IMR-90 (cell line): ENCODE measurements at places on chromosomes 6 and 20.

DNA sequence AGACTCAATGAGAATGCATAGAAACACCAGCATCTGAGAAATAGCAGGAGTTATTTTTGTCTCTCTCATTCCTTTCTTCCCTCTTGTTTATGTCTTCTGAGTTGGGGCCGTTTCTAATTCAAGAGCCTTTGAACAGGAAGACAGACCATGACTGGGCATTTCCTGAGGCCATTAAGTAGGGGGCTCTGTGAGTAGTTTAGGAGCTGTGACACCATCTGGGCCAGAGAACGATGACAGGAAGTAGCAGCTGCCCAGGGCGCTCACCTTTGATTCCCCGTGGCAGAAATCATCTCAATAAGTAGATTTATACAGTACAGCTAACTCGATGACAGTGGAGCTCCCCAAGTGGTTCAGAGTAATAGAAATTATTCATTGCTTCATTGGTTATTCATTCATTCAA is 298.4 kb upstream of the PLN start:
- H3K4me1 ChIP-seq, result no peaks in the 10 kb centered on the region
- no peaks in the 10 kb centered on the region; the same call in 1 of the 2 replicates for H3K27me3 ChIP-seq
- no peak overlapping the region for H3K27ac ChIP-seq

DNA sequence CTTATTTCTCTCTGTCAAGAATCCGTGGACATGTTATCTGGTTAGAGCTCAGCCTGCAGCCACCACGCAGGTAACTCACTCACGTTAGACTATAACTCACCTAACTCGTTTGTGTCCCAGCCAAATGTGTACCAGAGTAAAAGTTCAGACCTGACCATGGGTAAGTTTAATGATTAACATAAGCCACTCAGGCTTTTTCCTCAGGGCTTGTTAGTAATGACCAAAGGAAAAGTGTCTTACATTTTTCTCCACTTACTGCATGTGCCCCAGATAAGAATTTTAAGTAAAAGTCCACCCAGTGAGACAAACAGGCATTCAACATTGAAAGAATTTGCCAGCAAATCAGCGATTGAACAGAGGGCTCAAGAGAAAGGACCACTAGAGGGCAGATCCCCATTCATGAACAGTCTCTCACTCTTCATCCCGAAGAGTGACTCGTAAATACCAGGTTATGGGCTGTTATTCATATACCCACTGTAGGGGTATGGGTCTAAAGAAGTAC is at the start of gene PKHD1:
PKHD1 (minus strand) TSS at position 116 of the 502 bp plus-strand sequence. CDS start 2,680 bp downstream, outside the sequence.
- H3K4me3 ChIP-seq, result no peak within 1 kb of the TSS
- H3K36me3 ChIP-seq, result no peaks in the 10 kb centered on the region
- H3K27me3 ChIP-seq, result no peaks in the 10 kb centered on the region
- H3K4me1 ChIP-seq, result no peaks in the 10 kb centered on the region

DNA sequence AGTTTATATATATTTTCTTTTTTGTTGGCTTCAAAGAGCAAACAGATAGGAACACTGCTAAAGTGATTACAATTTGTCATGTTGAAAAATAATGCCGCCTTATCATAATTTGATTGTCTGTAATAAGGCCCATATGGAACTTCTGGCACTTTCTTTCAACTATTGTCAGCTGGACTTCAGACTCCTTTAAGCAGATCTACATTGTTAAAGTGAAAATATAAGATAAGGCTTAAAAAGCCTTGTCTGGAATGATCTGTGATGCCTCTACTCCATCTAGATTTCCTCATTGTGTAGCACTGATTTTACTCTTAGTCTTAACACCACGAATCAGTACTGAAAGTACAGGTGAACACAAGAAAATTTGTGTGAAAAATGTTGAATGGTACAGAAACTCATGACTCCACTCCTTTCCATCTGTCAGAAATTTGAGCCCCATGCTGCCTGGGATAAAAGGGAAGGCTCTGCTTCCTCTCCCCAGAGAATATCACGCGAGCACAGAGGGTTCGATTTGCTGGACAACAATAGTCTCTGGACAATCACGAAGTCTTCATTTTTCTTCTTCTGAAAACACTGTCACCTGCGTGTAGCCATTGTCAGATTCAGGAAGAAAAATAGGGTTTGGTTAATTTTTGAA is 56.0 kb downstream of the BCAS1 start:
- no peaks in the 10 kb centered on the region for H3K36me3 ChIP-seq
- DNase-seq, result no peak
- no peaks in the 10 kb centered on the region for H3K27me3 ChIP-seq
- H3K27ac ChIP-seq, result no peak overlapping the region
- no peak overlapping the region for H3K4me3 ChIP-seq

GRCh38 chr20:1287306-1287705 is 21.2 kb downstream of the SNPH start:
- no peaks in the 10 kb centered on the region for H3K27me3 ChIP-seq
- DNase-seq, result no peak
- H3K36me3 ChIP-seq, result no peaks in the 10 kb centered on the region

DNA sequence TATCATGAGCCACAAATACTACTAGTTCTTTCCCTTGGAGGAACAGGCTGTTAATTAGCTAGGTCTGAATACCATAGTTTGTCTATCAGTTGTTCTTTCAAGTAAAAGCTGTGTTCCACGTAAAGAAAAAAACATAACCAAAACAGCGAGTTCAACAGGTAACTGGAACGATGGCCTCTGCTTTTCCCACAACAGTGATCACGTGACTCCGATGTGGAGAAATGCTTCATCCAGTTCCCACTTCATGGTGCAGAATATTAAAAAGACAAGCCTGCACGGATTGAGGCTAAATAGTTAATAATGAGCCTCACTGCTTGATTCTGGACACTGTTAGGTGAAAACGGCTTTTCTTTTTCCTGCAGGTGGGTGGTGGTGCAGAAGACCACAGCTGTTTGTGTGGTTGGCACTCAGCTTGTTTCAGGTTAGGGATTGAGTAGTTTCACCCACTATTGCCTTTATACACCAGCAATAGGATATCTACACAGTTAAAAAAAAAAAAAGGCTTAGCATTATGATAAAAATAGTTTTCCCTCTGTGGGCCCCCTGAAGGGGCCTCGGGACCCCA is 88.1 kb downstream of the DACT2 start:
- no peak overlapping the region for H3K27ac ChIP-seq
- H3K4me1 ChIP-seq, result no peaks in the 10 kb centered on the region
- no peak for DNase-seq
- H3K36me3 ChIP-seq, result no peaks in the 10 kb centered on the region
- no peaks in the 10 kb centered on the region for H3K27me3 ChIP-seq

DNA sequence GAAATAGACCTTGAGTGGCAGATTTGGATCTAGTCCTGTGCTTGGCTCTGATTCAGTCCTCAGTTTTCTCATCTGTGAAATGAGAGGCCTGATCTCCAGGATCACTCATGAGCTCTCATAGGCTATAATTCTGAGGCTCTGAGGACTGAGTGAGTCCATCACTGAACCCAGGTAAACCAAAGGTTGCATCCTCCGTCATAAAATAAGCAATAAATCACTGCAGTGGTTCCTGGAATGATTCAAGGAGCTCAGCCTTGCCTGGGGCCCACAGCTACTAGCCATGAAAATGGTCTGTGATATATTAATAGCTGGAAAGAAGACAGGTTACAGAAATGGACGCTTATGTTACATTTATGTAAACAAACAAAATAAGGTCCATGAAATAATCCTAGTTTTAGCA is 124.8 kb downstream of the MAP3K7 start:
- H3K27ac ChIP-seq, result no peak overlapping the region
- H3K4me1 ChIP-seq, result no peaks in the 10 kb centered on the region
- DNase-seq, result no peak
- H3K4me3 ChIP-seq, result no peak overlapping the region

GRCh38 chr6:17673543-17674254 is 33.0 kb downstream of the NUP153 start:
- no peak for DNase-seq
- H3K27ac ChIP-seq, result no peak overlapping the region
- H3K36me3 ChIP-seq, result peaks cover 34% of the 10 kb centered on the region
- no peaks in the 10 kb centered on the region for H3K27me3 ChIP-seq
- H3K4me3 ChIP-seq, result no peak overlapping the region

DNA sequence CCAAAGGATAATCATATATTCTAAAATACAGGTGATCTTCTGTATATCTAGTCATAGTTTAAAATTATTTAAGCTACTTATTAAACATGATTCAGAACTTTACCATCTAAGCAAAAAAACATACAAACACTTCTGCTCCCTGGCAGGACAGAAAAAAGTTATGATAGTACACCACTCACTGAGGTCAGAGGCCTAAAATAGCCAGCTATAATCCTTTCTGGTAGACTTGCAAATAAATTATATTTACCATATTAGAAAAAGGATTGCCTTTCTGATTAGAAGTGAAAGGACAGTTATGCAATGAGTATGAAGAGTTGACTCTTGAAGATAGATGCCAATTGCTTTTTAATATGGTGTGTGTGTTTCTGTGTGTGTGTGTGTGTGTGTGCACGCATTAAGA is 207.4 kb downstream of the BMP2 start:
- H3K27me3 ChIP-seq, result no peaks in the 10 kb centered on the region
- no peak overlapping the region for H3K4me3 ChIP-seq
- H3K4me1 ChIP-seq, result no peaks in the 10 kb centered on the region

- H3K4me3 ChIP-seq, result no peak overlapping the region
- peaks cover under 1% of the 10 kb centered on the region for H3K36me3 ChIP-seq
- no peak for DNase-seq
- H3K27ac ChIP-seq, result peak overlapping the region; percentile 90
- H3K27me3 ChIP-seq, result no peaks in the 10 kb centered on the region
These were observed 49.8 kb downstream of the PPARD start for GRCh38 chr6:35392111-35392702.

- H3K4me1 ChIP-seq, result peaks cover 5% of the 10 kb centered on the region
- peaks cover 53% of the 10 kb centered on the region for H3K36me3 ChIP-seq
- peak; percentile 68 for DNase-seq
These were observed at the start of gene ATAT1 for GRCh38 chr6:30626484-30627366. Gene ATAT1 (plus strand): TSS chr6:30626874.

DNA sequence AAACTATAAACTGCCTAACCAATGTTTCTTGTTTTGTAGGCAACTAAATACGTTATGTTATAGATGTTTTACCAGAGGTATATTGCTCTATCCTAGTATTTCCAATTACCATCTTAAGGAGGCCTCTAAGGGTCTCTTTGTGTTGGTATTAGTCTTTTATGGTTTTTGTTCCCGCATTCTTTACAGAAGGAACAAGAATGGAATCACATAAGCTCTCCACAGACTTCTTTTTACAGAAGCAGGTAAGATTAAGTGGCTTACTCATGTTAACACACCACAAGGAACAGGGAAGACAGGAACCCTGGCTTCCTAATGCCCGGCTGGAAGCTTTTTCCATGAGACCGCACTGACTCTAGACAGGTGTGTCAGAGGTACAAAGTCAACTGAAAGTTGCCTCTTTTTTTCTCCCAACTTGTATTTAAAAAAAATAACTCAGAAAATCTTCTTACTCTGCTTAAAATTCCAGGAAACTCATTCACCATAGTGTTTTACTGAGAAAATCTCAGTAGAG is 55.1 kb downstream of the FKBP5 start:
- no peak overlapping the region for H3K4me3 ChIP-seq
- H3K36me3 ChIP-seq, result no peaks in the 10 kb centered on the region
- H3K4me1 ChIP-seq, result peaks cover 7% of the 10 kb centered on the region
- H3K27ac ChIP-seq, result no peak overlapping the region
- H3K27me3 ChIP-seq, result no peaks in the 10 kb centered on the region
- DNase-seq, result no peak

DNA sequence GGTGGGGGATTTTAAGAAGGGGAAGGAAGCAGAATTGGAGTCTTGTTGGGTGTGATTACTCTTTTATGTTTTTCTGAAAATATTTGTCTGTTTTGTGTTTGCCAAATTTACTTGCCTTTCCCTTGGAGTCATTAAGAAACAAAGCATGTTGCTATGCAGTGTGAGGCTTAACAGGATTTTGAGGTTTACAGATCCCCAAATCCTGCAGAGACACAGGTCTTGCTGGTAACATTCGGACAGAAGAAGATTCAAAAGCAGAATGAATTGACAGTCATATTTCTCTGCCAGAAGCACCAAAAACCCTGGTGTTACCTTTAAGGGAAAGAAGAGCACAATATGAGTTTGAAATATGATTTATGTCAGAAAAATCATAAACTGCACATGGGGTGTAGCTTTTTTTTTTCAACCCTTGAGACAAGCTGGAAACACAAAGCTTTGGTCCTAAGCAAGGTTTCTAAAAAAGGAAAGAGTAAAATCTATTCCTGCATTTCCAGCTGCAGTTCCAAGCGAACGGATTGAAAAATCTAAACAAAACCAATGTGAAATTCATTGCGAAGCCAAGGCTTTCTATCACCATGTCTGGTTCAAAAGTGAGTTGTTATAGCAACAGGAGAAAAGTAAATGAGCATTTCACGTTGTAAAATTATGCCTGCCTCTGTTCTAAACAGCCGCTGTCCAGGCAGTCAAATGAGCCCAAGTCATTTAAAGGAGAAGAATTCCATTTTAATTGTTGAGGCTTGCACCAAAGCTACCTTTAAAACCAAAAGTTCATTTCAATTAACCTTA is 358.9 kb upstream of the SASH1 start:
- no peaks in the 10 kb centered on the region for H3K36me3 ChIP-seq
- no peaks in the 10 kb centered on the region for H3K4me1 ChIP-seq
- DNase-seq, result no peak
- no peak overlapping the region for H3K4me3 ChIP-seq

DNA sequence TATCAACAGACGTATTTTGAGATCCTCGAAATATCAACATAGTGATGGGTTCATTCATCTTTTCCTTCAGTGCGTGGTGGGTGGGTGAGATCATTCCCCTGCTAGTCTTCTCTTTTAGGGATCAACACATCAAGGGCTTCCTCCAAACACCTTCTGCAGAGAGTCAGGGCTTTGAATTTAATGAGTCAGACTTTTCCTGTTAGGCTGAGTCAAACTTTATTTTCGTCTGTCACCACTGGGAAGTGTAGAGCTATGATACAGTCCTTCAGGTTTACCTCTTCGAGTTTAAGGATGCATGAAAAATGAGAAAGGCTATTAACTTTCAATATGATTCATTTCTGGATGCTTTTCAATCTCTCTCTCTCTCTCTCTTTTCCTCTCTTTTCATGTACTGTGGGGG is 189.1 kb downstream of the BMP2 start:
- H3K27me3 ChIP-seq, result no peaks in the 10 kb centered on the region
- H3K36me3 ChIP-seq, result no peaks in the 10 kb centered on the region
- no peaks in the 10 kb centered on the region for H3K4me1 ChIP-seq
- no peak overlapping the region for H3K4me3 ChIP-seq

DNA sequence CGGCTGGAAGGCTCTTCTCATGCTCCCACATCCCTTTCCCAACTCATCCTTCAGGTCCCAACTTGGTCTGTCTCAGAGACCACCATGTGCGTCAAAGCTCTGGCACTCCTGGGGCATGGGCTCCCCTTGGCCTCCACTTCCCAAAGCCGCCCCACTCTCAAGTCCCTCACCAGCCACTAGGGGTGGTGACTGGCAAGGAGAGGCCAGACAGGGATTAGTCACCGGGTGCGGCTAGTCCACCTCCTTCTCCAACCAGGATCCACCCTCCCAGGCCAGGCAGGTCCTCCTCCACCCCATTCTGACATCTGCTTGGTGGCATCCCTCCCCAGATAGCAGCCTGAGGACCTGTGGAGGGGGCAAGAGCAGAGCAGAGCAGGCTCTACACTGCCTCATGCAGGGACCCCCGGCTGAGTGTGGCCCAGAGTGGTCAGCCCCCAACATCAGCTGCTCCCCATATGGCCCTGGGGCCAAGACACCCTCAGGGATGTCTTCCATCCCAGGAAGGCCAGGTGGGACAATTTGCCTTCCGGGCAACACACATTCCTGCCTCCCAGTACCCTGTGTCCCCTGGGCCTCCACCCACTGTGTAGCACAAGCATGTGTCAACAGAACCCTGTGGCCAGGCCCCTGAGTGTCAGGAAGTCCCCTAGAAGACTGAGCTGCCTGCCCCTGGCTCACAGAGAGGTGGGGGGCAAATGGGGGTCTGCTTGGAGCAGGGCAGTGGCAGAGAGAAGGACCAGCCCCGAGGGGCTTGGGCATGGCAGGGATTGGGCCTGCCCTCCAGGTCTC is 29.2 kb downstream of the YTHDF1 start:
- DNase-seq, result no peak
- peaks cover 9% of the 10 kb centered on the region; the same call in 1 of the 2 replicates for H3K27me3 ChIP-seq
- no peak overlapping the region for H3K27ac ChIP-seq
- no peaks in the 10 kb centered on the region for H3K36me3 ChIP-seq
- H3K4me3 ChIP-seq, result no peak overlapping the region
- H3K4me1 ChIP-seq, result no peaks in the 10 kb centered on the region
